ENCODE measurements at places on chromosomes 5 and 9.

- DNase-seq, result no peak
Observed at GRCh38 chr9:126428534-126429175, 102.0 kb downstream of the MVB12B start.

DNA sequence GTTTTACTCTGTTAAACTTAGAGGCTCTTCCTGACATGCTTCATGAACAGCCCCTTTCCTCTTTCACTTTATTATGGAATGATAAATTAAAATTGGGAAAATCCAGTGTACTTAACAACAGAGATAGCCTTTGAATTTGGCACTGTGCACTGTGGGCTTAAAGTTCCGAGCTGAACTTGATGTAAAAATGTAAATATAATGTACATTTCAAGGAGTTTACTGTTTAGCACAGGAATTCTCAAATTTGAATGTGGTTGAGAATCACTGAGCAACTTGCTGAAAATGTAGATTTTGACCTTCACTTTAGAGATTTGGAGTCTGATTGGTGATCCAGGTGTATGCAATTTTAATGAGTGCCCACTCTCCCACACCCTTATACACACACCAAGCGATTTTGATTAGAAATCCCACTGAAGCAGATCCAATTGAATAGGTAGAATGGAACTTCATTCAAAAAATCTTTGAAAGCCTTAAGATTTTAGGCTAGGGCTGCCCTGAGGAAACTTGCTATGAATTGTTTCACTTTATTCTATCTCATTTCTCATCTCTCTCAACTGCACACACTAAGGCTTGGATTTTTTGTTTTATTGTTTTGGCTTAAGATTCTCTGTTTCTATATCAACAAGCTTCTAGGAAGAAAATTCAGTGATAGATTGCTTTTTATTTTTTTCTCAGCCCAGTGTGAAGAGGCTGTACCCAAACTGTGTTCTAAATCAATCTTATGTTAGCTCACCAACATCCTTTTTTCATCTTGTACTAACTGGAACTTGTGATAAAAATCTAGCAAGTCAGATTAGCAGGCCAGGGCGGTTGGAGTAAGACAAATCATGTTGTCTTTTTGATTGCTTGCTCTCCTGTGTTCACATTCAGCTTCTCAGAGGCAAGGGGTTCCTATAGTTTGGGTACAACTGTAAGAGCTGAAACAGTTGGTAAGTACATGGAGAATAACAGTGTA, 22.9 kb downstream of the NUDT12 start:
- DNase-seq, result no peak

GRCh38 chr9:99595796-99596195, 225.9 kb upstream of the NR4A3 start:
- no peak for DNase-seq

GRCh38 chr9:14692470-14693250, 572 bp downstream of the ZDHHC21 start:
- DNase-seq, result no peak

DNA sequence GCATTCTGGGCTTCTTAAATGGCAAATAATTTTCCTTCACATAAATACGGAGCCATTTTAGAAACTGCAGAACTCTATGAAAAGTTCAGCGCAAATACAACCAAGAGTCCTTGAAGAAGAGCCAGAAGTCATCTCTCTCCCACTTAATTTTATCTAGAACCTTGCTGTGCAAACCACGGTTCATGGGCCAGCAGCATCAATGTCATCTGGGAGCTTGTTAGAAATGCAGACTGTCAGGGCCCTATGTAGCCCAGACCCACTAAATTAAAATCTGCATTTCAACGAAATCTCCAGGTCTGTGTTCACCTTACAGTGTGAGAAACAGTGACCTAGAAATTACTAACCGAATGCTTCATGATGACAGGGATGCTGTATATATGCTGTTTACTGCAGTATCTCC, 12.2 kb downstream of the EFNA5 start:
- no peak for DNase-seq

GRCh38 chr5:95797301-95797700, 25.2 kb downstream of the GLRX start:
- no peak for DNase-seq

GRCh38 chr5:157597277-157597676, 21.7 kb upstream of the ADAM19 start:
- no peak for DNase-seq

GRCh38 chr5:43514471-43514815, 505 bp downstream of the C5orf34 start:
- no peak for DNase-seq

- no peak for DNase-seq
Observed at GRCh38 chr9:136981588-136982231, 1.1 kb upstream of the LCNL1 start.

- no peak for DNase-seq
Observed at GRCh38 chr9:83422527-83422926, 115.7 kb downstream of the FRMD3 start.

GRCh38 chr5:36928947-36929346, 52.4 kb downstream of the NIPBL start:
- DNase-seq, result no peak

GRCh38 chr5:59955241-59955640, 61.7 kb upstream of the PDE4D start:
- no peak for DNase-seq

DNA sequence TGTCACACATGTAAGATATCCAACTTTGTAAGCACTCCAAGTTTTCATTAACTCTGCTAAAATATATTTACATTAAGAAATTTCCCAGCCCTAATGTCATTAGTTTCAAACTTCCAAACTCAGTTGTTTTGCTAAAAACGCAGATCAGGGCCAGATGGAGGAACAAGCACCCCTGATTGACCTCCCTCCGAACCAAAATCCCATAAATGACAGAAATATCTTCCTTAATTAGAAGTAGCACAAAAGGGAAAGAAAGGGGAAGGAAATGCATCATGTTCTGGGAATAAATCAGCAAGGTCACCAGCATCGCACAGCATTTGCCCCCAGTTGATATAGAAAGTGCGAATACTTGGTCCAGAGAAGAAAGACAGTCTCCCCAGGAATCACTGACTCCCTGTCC, 61.4 kb upstream of the RUFY1 start:
- no peak for DNase-seq

GRCh38 chr5:137573376-137573775, 74.2 kb upstream of the SPOCK1 start:
- DNase-seq, result no peak

DNA sequence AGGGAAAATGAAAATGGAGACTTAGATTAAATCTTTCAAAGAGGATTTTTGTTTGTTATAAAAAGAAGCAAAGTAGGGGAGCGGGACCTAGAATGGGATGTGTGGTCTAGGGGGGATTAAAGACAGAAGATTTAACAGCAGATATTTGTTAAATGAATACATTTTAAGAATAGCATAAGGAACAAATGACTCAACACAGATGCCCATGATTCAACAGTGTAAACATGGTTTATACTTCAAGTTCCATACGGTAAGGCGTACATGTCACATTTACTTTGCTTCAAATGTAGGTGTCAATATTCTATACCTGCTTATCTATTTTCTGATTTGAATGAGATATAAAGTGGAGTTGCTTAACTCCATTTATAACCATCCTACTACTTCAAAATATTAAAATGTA, 1.5 kb downstream of the TICAM2 start:
- DNase-seq, result no peak

- no peak for DNase-seq
Observed at GRCh38 chr5:179125789-179126505, 65.8 kb downstream of the ZNF354C start.

- DNase-seq, result no peak
Observed at GRCh38 chr5:94692581-94692980, 74.1 kb downstream of the SLF1 start.

GRCh38 chr9:34553511-34554021, 30.8 kb upstream of the ENHO start:
- no peak for DNase-seq

DNA sequence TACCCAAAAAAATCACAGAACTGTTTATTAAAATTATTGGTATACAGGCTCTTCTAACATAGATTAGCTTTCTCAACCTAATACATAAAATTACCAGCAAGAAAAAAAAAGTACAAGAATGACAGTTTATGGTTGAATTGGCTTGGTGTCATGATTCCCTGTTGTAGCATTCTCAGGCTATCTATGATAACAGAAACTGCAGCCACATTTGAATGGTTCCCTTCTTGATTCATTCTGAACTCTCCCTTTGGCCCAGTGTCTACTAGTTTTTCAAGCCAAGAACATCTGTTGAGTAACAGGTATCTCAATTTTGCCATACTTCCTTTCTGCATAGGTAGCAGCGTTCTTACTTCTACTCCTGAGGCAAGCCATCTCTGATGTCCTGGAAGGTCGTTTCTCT, 3.0 kb downstream of the SPIN1 start:
- DNase-seq, result no peak

GRCh38 chr5:123181394-123181801, 92.4 kb downstream of the PRDM6 start:
- no peak for DNase-seq

DNA sequence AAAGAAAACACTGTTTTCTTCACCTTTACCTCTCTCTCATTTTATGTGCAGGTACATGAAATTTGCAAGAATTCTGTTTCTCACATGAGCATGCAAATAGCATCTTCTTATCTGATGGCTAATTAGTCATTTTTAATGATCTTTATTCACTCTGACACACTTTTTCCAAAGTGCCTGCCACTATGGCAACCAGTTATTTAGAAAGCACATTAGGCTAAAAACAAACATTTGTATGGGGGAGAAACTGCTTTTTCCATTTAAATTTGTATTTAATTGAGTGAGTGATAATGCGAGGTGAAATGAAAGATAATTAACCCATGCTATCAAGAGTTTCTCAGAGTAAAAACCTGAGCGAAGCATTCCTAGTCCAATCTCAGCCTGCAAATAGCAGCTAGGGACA, 365.0 kb downstream of the MAT2B start:
- no peak for DNase-seq

GRCh38 chr5:18802336-18802735, 1168.1 kb downstream of the TAF11L14 start:
- DNase-seq, result no peak

- DNase-seq, result no peak
Observed at GRCh38 chr5:124995421-124995820, 249.0 kb upstream of the ZNF608 start.

DNA sequence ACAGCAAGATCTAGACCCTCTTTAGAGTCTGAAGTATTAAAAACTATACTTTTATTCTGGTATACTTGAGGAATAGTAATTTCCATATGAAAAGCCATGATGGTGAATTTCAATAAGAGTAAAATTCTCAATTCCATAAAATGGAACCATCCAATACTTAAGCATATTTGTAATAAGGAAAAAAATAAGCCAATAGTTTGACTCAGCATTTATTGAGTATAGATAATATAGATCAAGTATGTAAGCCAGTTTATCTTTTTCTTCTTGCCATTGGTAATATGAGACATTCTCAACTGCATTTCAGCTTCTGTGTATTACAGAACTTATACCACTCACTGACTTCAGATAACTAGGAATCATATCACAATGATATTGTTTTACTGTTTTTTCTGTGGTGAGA, 361.0 kb downstream of the SLCO4C1 start:
- no peak for DNase-seq

GRCh38 chr5:375336-375920, 53.9 kb downstream of the AHRR start:
- no peak for DNase-seq

- no peak for DNase-seq
Observed at GRCh38 chr9:18837402-18837801, 195.6 kb downstream of the SAXO1 start.

- DNase-seq, result no peak
Observed at GRCh38 chr5:171316258-171317121, 7.4 kb downstream of the TLX3 start.

GRCh38 chr9:3894772-3895171, 369.0 kb upstream of the RFX3 start:
- DNase-seq, result no peak

Data from omental fat pad (tissue), 4 donors.